ENCODE measurements at places on chromosomes 1 and 21.

GRCh38 chr1:210587566-210587965, 258.9 kb downstream of the HHAT start:
- no peak overlapping the region for H3K27ac ChIP-seq
- H3K27me3 ChIP-seq = no peaks in the 10 kb centered on the region
- peaks cover 2% of the 10 kb centered on the region for H3K4me1 ChIP-seq
- peaks cover 4% of the 10 kb centered on the region for H3K36me3 ChIP-seq

DNA sequence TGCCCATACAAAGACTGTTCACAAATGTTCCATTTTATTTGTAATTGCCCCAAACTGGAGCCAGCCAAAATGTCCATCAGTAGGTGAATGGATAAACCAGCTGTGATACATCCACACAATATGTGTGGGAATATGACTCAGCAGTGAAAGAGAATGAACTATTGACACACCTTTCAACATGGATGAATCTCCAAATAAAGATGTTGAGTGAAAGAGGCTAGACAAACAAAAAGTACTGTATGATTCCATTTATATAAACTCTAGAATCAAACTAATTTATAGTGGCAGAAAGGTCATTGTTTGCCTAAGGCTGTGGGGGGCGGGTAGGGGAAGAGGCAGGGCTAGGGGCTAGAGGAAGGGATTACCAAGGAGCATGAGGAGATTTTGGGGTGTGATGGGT, 4.5 kb downstream of the DHCR24 start:
- no peak overlapping the region for H3K27ac ChIP-seq
- no peak overlapping the region for H3K4me3 ChIP-seq
- no peak for DNase-seq
- peaks cover 49% of the 10 kb centered on the region for H3K36me3 ChIP-seq
- peaks cover 18% of the 10 kb centered on the region for H3K4me1 ChIP-seq

DNA sequence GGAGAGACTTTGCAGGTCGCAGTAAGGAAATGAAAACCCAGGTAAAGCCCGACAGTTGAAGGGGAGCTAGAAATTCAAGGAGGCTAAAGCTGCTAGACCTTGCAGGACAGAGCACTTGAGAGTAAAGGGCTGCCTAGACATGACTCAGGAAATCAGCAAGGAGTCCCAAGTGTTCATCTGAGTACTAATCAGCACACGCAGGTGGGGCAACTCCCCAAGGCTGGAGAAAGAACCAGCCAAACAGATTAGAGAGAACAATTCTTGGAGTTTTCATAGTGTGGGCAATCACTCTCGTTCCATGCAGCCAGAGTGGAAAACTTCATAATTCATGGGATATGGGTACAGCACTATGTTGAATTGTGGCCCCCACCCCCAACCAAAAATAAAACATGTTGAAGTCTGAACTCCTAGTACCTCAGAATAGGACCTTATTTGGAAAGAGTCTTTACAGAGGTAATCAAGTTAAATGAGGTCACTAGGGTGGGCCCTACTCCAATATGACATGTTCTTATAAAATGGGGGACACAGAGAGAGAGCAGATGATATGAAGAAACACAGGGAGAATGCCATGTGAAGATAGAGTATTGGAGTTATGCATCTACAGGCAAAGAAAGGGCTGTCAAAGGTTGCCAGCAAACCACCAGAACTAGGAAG, 28.0 kb downstream of the SYDE2 start:
- peaks cover 14% of the 10 kb centered on the region for H3K36me3 ChIP-seq
- H3K27ac ChIP-seq = no peak overlapping the region
- H3K27me3 ChIP-seq = no peaks in the 10 kb centered on the region
- peaks cover 20% of the 10 kb centered on the region for H3K4me1 ChIP-seq
- no peak overlapping the region for H3K4me3 ChIP-seq

- no peaks in the 10 kb centered on the region for H3K27me3 ChIP-seq
- no peaks in the 10 kb centered on the region for H3K4me1 ChIP-seq
- no peak overlapping the region for H3K4me3 ChIP-seq
- DNase-seq = no peak
- H3K27ac ChIP-seq = no peak overlapping the region
Observed at GRCh38 chr1:164154622-164155021, 404.4 kb upstream of the PBX1 start.

DNA sequence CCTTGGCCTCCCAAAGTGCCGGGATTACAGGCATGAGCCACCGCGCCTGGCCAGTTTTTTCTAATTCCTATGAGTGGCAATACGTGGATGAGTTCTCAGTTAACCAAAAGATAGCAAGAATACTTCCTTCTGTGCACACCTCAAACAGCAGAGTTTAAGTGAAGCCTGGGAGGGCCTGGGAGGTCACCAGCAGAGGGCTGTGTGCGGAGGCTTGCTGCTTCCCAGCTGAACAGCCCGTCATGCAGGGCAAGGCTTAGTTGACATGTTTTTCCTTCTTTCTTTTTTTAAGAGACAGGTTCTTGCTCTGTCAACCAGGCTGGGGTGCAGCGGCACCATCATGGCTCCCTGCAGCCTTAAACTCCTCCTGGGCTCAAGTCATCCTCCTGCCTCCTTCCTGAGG, 17.8 kb downstream of the GNG4 start:
- H3K4me3 ChIP-seq = no peak overlapping the region
- no peak overlapping the region for H3K27ac ChIP-seq
- no peak for DNase-seq

GRCh38 chr1:201750934-201751333, 78.0 kb upstream of the IPO9 start:
- no peak overlapping the region for H3K27ac ChIP-seq
- H3K4me1 ChIP-seq = peaks cover 7% of the 10 kb centered on the region
- H3K27me3 ChIP-seq = peaks cover 2% of the 10 kb centered on the region

DNA sequence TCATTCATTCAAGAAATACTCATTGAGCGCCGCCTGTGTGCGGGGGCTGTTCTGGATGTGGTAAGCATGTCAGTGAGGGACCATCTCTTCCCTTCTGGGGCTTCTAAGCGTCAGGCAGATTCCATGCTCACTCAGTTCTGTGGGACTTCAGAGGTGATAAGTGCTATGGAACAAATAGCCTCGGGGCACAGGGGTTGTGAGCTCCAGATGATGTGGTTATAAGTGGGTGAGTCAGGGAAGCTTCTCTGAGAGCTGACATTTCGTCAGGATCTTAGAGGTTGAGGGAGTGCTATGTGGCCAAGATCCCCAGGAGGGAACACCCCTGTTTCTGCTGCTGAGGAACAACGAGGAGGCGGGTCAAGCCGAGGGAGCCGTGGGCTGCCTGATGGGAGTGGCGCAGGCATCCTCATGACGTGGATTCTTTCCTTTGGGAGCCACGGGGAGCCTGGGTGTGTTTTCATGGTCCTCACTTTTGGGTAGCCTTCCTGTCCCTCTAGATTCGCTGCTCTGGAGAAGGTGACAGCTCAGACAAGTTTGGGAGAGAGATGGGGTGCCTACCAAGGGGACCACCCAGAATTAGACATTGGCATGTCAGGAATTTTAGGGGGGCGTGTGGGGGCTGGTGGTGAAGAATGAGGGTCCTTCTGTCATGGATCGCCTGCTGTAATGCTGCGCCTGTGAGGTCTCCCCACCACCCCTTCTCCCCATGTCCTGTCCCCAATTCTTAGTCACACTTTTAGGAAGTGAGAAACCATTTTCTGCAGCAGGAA, 38.5 kb downstream of the HUNK start:
- H3K27ac ChIP-seq = no peak overlapping the region
- peaks cover 45% of the 10 kb centered on the region for H3K27me3 ChIP-seq
- no peaks in the 10 kb centered on the region for H3K36me3 ChIP-seq
- DNase-seq = no peak
- no peak overlapping the region for H3K4me3 ChIP-seq

- H3K4me3 ChIP-seq = peak overlapping the region; percentile 57
- DNase-seq = no peak
- peaks cover 72% of the 10 kb centered on the region for H3K27me3 ChIP-seq
- peaks cover 16% of the 10 kb centered on the region for H3K4me1 ChIP-seq
- H3K27ac ChIP-seq = peak overlapping the region; percentile 79
Observed at GRCh38 chr1:38474738-38475623, 384.6 kb downstream of the RRAGC start.

DNA sequence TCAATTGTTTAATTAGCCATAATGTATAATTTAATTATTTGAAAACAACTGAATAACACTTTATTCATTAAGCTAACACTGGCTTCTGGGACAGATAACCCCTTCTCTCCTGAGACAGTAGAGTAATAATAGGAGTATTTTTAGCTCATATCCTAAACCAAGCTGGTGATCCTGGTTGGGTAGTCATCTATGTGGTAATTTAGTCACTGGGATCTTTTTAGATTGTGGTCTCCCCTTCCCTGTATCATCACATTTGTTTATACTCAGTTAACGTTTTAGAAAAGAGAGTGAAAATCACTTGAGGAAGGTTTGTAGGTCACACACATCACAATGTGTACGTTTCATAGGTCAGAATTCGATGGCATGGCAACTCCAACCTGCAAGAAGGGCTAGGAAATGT, 1356.6 kb upstream of the ADGRL2 start:
- H3K4me1 ChIP-seq = no peaks in the 10 kb centered on the region
- no peak overlapping the region for H3K4me3 ChIP-seq
- DNase-seq = no peak
- H3K27me3 ChIP-seq = no peaks in the 10 kb centered on the region

GRCh38 chr1:78146205-78146771, 100.5 kb downstream of the GIPC2 start:
- peaks cover 18% of the 10 kb centered on the region for H3K4me1 ChIP-seq
- DNase-seq = no peak
- no peak overlapping the region for H3K4me3 ChIP-seq
- peaks cover 10% of the 10 kb centered on the region for H3K27me3 ChIP-seq

GRCh38 chr1:164768619-164769018, 209.6 kb downstream of the PBX1 start:
- no peaks in the 10 kb centered on the region for H3K36me3 ChIP-seq
- no peak overlapping the region for H3K27ac ChIP-seq
- no peaks in the 10 kb centered on the region for H3K27me3 ChIP-seq
- no peak overlapping the region for H3K4me3 ChIP-seq

DNA sequence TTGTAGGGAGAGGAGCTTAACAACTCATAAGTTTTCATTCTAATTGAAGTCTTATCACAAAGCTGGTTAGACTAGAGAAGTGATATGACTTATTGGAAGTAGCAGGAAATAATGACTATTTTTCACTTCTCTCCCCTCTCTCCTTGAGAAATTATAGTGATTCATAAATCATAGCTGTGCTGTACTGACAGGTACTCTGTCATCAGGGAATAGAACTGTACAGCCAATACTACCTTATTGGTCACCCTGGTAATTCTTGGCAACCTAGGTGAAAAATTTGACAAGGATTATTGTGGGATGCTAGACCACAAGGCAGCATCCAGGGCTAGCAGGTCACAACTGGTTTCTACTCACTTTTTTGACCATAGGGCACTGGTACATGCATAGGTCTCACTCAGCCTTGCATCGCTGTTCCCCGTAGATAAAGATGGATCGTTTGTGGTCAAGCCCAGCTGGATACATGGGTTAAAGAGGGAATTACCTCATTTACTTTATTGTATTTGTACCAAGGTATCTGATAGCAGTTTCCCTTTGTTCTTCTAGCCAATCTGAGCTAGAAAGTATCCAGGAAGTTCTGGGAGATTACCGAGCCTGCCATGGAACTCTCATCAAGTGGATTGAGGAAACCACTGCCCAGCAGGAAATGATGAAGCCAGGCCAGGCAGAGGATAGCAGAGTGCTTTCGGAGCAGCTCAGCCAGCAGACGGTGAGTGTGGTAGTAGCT, 113.6 kb downstream of the MACF1 start:
- H3K27me3 ChIP-seq = no peaks in the 10 kb centered on the region
- H3K4me1 ChIP-seq = peaks cover 11% of the 10 kb centered on the region
- peaks cover 27% of the 10 kb centered on the region for H3K36me3 ChIP-seq
- DNase-seq = no peak

GRCh38 chr1:155286544-155286943, 9.3 kb downstream of the HCN3 start:
- DNase-seq = no peak
- H3K27me3 ChIP-seq = peaks cover 3% of the 10 kb centered on the region
- no peaks in the 10 kb centered on the region for H3K4me1 ChIP-seq
- no peak overlapping the region for H3K27ac ChIP-seq
- H3K36me3 ChIP-seq = no peaks in the 10 kb centered on the region
